Kidney epithelial cell (primary cell): ENCODE measurements at places on chromosomes 5 and 9. TPM values are rescaled to one million over a fixed set of nuclear protein-coding genes. Genes with fewer than 3 reads are reported as not detected.

The KIF4B gene
- total RNA-seq = not detected in 2 replicates

The TRAF1 gene
- total RNA-seq = 7.5 and 13.2 TPM in 2 replicates

The TRIM36 gene
- 5.0 and 7.9 TPM in 2 replicates for total RNA-seq

The MVB12B gene
- 13.1 and 15.8 TPM in 2 replicates for total RNA-seq

The GMCL2 gene
- total RNA-seq = not detected in 2 replicates

The IL4 gene
- total RNA-seq = not detected in 2 replicates

The STOML2 gene
- 227 and 264 TPM in 2 replicates for total RNA-seq

GRCh38 chr9:94875300-94876020, 149.0 kb downstream of the AOPEP start:
- DNase-seq = no peak

- DNase-seq = no peak
These were observed 229.4 kb downstream of the ADAMTSL1 start for GRCh38 chr9:18703151-18703900.

DNA sequence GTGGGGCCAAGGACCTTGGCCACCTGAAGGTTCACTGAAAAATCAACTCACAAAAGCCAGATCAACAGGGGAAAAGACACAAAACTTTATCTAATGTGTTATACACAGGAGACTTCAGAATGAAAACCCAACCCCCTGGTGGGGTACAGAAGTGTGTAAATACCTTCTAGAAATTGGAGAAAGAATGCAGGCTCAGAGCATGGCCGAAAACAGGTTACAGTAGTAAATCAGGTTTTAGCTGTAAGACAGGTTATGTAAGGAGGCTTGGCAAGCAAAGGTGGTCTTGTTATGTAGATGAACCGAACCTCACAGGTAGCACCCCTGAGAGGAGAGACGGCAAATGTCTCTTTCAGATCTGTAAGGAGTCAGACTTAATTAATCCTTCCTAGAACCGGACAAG, 10.0 kb downstream of the CEMIP2 start:
- no peak for DNase-seq

DNA sequence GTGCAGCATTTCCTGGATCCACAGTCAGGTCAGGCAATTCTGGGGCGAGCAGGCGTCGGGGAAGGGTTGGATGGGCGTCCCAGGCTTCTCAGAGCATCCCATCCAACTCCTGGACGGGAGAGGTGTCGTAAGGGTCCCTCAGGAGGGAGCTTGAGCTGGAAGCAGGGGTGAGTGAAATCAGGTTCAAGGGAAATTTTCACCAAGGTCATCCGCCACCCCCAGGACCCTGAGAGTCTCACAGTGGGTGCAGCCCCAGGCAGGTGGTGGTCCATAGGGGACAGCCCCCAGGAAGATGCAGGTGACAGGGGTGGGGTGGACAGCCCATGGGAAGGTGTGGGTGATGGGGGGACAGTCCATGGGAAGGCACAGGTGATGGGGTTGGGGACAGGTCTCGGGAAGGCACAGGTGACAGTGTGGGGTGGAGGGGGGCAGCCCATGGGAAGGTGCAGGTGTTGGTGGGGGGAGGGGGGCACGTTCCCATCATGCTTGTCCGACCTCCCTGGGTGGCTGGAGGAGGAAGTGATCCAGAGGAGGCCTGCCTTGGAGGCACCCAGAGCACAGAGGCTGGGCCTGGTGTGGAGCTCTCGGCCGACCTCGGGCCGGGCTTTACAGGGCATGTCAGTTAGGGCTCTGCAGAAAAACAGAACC, 48.9 kb downstream of the AHRR start:
- DNase-seq = no peak

GRCh38 chr5:26553079-26553478, 485.3 kb downstream of the CDH9 start:
- DNase-seq = peak; percentile 42

- no peak for DNase-seq
These were observed 2.0 kb upstream of the MZB1 start for GRCh38 chr5:139391570-139392323.

DNA sequence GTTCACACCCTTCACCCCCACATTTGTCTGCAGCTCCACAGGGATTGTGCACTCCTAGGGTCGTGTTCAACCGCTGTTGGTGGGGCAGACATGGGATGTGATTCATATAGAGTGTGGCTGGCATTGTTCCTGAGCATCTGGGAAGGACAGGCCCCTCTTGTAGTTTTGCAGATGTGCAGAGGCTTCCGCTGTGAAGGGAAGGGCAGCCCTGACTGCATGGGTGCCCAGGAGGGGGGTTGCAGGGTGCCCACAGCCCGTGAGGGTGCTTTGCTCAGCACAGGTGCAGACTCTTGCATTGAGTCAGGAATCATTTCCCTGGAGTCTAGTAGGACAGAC, 30.2 kb upstream of the PITX1 start:
- no peak for DNase-seq

DNA sequence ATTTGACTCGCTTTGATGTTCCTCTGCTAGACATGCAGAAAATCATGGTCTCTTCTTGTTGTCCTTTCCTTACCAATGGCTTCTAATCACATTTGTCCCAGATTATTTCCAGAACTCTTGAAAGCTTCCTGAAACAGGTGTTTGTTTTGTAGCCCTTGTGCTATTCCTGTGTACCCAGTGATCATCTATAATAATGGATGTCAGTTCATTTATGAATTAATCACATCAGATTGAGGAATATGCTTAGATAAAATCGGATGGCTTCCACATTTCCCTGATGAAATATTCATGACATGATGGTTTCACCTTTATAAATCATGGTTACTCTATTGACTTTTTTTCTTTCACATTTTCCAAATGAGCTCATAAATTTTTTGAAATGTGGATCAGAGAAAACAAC, 359.0 kb upstream of the DMAC1 start:
- DNase-seq = no peak

- no peak for DNase-seq
These were observed 16.7 kb upstream of the EFNA5 start for GRCh38 chr5:107687404-107687803.

- no peak for DNase-seq
These were observed 83.1 kb downstream of the ADAMTS12 start for GRCh38 chr5:33808699-33809098.

GRCh38 chr9:122138560-122139268, 20.9 kb downstream of the NDUFA8 start:
- no peak for DNase-seq

DNA sequence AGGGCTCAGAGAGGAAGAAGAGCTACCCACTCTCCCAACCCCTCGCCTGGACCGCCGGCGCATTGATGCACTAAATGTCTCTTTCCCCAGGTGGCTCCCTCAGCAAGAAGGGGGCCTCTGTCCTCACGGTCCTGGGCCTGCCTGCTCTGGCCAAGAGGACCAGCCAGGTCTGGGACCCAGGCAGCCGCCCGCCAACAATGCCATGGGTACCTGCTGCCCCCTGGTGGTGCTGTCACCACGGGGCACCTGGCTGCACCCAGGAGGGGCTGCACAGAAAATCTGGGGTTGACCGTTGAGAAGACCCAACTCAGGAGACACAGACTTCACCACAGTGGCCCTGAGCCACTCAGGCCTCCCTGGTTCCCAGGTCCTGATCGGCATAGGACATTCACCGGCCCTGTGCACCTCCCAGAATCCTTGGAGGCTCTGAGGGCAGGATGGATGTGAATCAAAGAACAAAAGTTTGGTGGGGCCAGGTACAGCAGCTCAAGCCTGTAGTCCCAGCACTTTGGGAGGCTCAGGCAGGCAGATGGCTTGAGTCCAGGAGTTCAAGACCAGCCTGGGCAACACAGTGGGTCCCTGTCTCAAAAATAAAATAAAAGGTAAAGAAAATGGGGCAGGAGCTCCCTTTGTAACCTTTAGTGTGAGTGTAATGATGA, 2.4 kb upstream of the VAV2 start:
- no peak for DNase-seq

DNA sequence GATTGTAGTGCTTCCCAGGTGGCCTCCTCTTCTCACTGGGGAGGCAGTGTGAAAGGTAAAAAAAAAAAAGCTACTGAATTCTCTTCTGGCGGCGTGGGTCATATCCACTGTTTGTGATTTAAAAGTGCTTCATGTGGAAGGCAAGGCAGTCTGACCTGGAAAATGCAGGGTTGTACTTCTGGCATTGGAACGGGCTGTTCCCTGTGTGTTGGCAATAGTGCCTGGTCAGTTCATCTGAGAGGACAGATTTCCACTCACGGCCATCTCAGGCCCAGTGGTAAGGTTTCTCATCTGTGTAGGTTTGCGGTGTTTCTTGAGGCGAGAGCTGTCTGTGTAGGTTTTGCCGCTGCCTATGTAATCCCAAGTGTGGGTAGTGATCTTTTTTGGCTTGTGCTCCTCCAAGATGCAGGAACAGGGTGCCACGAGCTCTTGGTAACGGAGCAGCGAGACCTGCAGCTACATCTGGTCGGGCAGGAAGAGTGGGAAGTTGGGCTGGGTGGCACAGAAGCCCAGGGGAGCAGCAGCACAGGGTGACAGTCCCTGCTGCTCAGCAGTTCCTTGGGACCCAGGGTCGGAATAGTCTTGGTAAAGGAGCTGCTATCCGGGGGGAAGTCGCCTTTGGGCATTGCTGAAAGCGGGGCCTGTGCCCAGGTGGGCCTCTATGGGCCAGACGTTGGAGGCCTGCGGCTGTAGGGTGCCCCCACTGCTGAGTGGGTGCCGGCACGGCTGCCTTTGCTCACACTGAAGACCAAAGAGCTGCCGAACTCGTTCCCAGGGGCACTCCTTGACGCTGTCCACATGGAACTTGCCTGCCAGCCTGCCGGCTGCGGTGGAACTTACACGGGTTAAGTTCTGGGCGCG, 11.2 kb downstream of the RCL1 start:
- DNase-seq = no peak

- no peak for DNase-seq
These were observed 36.1 kb upstream of the COL5A1 start for GRCh38 chr9:134605351-134605965.

DNA sequence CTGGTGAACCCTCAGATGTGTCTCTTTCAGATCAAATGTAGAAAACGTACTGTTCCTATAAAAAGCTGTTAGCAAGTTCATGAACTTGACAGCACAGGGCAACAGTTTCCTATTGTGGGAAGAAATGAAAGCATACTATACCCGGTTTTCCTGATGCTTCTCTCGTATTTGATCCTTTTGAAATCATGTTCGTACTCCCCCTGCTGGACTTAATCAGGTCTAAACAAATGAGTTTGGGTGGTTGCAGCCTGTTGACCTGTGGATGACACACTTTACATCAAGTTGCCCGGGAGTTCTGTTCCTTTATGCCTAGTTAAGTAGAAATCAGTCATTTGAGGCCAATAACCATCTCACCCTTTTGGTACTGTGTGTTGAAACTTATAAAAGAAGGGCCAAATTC, 1992.3 kb downstream of the MAT2B start:
- DNase-seq = no peak

DNA sequence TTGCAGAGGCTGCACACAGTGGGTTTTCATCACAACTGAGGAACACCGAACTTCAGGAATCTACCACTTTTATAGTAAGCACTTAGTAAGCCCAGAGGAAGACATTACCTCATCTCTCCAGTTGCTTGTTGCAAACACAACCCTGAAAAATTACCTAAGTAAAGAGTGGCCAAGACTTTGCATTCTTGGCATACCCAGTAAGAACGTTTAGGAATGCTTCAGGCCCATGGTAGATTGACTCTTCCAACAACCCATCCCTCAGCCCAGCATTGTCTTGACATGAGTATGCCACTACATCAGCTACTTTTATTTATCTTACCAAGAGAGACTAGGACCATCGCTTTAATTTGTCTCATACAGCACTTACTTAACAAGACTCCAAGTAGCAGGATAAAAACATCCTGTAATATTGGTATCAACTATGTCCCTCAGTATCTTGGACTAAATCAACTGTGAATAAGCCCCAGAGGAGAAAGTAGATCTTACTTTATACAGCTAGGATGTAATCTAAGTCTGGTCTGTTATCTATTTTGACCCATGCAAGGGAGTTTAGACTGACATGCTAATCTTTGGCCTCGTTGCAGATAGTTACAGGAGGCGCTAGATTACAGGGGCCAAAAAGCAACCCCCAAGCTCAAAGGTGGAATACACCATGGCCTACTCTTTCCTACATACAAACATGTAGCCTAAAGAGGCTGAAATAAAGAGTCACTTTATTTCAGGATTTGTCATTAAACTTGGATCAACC, 114.9 kb downstream of the INVS start:
- peak; percentile 38 for DNase-seq

- DNase-seq = no peak
These were observed 457.4 kb downstream of the CCDC171 start for GRCh38 chr9:16010221-16010620.

DNA sequence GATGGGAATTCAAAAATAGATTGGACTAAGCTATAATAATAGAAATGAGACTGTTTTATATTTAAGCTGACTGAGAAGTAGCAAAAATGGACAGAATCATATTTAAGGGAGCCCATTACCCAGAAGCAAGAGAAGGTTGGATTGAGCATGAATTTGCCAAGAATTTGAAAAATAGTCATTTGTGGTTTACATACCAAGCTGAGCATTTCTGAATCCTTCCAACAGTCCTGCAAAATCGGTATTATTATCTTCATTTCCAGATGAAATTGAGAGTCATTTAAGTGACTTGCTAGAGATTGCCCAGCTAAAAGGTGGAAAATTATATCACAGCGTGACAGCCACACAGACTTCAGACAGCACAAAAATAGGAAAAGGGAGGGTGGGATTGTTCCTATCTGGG, 48.4 kb downstream of the TNFSF15 start:
- no peak for DNase-seq

DNA sequence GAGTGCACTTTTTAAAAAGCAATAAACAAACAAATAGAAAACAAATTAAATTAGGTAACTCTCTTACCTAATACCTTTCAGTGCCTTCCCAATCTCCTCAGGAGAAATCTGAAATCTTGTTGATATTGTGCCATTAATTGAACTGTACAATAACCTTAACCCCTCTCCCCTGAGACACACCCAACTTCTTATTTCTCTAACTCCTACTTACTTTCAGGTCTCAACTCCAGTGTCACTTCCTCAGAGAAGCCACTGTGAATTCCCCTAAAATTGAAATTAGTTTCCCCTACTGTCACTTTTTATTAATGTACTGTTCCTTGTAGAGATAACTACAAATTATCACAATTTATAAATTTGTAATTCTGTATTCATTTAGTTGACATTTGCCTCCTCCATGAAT, 295.3 kb upstream of the TNC start:
- no peak for DNase-seq

- DNase-seq = no peak
These were observed 107.7 kb downstream of the SLC25A46 start for GRCh38 chr5:110846398-110847001.

DNA sequence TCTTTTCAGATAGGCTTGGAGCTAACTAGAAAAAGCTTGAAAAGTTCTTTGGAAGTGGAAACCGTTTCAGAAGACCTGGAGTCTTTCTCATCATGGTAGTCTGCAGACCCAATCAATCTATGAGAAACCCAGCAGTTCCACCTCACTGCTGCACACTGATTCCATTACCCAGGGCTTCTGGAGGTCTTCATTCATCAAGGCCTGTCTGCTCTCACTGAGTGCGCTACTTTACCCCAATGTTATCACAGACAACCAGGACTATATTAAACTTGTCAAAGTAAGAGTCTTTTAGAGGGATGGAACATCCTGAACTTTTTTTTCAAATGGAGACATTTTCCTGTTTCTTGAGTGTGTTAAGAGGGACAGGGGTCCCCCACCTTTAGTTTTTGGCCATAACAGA, 93.1 kb downstream of the BOD1 start:
- DNase-seq = no peak

GRCh38 chr9:124005029-124005771, 6.4 kb upstream of the LHX2 start:
- DNase-seq = no peak

GRCh38 chr5:81825237-81825636, 74.3 kb upstream of the SSBP2 start:
- DNase-seq = no peak

GRCh38 chr9:133470427-133470924, 8.4 kb downstream of the SLC2A6 start:
- DNase-seq = no peak

GRCh38 chr9:118891213-118891612, 478.0 kb downstream of the BRINP1 start:
- DNase-seq = no peak
